ENCODE measurements at places on chromosomes 12 and 14.

DNA sequence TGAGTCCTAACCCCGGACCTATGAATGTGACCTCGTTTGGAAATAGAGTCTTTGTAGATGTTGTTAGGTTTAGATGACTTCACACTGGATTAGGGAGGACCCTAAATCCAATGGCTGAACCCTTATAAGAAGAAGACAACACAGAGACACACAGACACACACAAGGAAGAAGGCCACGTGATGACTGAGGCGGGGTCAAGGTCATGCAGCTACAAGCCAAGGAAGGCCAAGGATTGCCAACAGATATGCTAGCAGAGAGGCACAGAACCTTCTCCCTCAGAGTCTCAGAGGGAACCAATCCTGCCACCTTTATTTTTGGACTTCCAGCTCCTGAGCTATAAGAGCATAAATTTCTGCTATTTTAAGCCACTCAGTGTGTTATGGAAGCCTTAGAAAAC, 31.8 kb downstream of the LTBP2 start:
- no peak for DNase-seq

GRCh38 chr12:4116251-4117111, 157.1 kb upstream of the CCND2 start:
- DNase-seq = peak; percentile 27

DNA sequence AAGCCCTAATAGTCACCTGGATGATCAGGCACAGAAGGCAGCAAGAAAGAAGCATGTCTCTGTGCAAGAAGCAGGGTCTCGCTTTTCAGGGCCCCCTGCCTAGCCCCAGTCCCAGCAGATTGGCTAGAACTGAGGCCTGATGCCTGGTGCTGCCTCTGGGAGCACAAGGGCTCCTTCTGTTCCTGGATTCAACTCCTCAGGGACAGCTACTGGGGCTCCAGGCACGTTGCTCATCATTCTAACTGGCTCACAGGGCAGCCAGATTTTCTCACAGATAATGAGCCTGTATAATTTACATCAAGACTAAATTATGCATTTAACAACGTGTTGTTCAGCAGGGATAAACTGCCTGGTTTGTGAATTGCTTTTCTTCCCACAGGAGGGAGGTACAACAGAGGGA, 106.5 kb upstream of the PLXNC1 start:
- no peak for DNase-seq

GRCh38 chr12:53267306-53267998, 647 bp upstream of the ESPL1 start:
- no peak for DNase-seq

GRCh38 chr12:98319716-98320425, 195.5 kb upstream of the TMPO start:
- no peak for DNase-seq

- DNase-seq = no peak
Measured at GRCh38 chr14:61190341-61190740, 90.8 kb downstream of the TMEM30B start.

GRCh38 chr12:130835011-130835410, 4.0 kb downstream of the STX2 start:
- peak; percentile 50 for DNase-seq

- no peak for DNase-seq
Measured at GRCh38 chr12:107200394-107200793, 107.0 kb upstream of the CRY1 start.

- no peak for DNase-seq
Measured at GRCh38 chr12:94954029-94954685, 49.3 kb downstream of the NDUFA12 start.

- DNase-seq = no peak
Measured at GRCh38 chr12:6643569-6644256, 3.5 kb downstream of the ACRBP start.

DNA sequence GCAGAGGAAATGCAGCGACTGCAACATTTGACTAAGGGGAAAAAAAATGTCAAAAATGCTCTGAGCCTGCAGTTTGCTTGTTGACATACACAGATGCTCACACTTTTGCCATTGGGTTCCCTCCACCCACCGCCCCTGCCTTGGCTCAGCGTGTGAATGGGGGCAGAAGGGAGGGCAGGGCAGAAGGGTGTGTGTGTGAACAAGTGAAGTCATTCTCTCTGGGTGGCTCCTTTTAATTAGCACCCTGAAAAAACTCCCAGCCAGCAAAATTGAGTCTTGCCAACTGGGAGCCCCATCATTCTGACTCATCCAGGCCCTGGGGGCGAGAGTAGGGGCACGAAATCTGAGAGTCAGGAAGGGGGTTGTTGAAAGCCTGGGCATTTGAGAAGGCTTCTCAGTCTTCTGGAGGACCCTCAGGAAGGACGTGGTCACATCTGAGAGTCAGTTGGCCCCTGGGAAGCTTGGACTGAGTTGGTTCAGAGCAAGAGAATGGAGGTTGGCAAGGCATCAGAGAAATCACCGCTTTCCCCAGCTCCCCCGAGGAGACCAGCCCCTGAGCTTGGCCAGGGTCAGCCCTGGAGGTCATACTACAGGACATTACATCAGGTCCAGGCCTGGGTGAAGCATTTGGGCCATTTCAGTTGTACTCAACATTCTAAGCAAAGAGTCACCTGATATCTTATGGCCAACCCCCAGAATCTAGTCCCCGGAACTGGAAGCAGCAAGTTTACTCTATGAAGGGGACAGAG, 22.7 kb upstream of the KRT78 start:
- no peak for DNase-seq

GRCh38 chr14:94388027-94388383, 397 bp downstream of the SERPINA1 start:
- DNase-seq = no peak

DNA sequence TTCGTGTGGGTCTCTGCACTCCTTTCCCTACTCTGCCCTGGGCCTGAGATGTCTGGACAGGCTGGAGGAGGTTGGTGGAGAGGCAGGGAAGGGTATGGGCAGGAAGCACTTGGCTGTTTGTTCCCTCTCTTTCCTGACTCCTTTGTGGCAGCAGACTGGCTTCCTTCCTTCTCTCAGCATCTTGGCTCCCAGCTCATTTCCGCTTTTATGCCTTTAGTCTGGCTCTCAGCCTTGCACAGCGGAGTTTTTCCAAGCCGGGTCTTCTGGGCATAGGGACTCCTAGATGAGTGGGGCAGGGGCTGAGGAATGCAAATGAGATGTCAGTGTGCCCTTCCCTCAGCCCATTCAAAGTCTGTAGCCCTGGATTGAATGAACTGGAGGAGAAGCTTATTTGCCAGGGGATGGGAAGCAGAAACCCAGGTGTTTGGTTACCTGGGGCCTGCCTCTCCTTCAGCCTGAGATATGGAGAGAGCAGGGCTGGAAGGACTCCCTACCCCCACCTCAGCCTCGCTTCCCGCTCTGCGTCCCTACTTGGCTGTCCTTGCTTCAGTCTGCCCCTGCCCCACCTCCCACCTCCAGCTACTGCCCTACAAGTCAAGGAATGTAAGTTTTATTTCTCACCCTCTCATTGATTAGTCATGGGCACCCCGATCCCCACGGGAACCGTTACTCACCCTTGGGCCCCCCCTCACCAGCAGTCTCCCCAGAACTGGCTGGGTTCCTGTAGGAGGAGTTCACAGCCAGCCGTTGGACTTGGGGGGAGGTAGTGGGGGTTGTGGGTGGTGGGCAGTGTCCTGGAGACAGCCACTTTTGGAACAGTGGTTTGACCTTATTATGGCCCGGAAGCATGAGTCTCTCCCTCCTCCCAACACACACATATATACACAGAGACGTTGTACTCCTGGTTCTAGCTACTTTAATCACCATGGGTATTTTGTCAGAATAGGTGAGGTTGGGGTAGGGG, 9.3 kb upstream of the ITGA5 start:
- peak; percentile 67 for DNase-seq

GRCh38 chr12:6534945-6535696, 804 bp downstream of the GAPDH start:
- DNase-seq = peak; percentile 88

DNA sequence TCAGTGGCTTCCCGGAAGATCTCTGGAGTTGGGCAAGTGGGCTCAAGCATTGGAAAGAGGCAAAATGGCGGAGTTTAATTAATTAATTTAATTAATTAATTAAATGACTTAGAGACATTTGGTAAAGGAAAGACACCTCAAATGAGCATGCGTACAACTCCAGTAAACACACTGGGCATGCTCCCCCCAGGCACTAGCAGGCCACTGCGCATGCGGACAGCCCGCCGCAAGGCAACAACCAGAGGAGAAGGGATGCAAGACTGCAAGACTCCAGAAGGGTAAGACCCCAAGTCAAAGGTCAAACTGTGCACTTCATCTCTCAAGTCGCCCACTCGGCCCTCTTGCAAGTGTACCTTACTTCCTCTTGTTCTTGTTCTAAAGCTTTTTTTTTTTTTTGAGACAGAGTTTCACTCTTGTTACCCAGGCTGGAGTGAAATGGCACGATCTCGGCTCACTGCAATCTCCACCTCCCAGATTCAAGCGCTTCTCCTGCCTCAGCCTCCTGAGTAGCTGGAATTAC, 57.8 kb upstream of the PSMC1 start:
- DNase-seq = no peak

GRCh38 chr14:37865719-37866549, 270.5 kb downstream of the TTC6 start:
- DNase-seq = no peak

DNA sequence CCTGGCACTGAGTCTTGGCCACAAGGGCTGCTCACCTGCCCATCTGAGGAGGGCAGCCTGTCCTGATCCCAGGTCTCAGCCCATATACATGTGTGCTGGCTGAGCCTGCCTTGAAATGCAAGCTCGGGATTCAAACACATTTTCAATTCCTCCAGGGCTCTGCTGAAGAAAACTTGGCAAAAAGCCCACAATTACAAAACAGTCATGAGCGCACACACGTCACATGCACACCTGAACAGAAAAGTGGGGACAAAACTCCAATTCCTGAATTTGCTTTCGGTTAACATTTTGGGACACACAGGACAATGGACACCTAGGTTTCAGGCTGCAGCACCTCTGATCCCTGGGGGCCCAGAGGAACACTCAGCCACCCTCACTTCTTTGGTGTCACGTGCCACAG, 113.9 kb downstream of the RBM19 start:
- DNase-seq = no peak

GRCh38 chr12:112961536-112961935, 16.8 kb upstream of the OAS2 start:
- DNase-seq = no peak

GRCh38 chr12:11734580-11735180, 85.2 kb downstream of the ETV6 start:
- no peak for DNase-seq

GRCh38 chr14:51439896-51440295, 199.8 kb downstream of the TMX1 start:
- no peak for DNase-seq

DNA sequence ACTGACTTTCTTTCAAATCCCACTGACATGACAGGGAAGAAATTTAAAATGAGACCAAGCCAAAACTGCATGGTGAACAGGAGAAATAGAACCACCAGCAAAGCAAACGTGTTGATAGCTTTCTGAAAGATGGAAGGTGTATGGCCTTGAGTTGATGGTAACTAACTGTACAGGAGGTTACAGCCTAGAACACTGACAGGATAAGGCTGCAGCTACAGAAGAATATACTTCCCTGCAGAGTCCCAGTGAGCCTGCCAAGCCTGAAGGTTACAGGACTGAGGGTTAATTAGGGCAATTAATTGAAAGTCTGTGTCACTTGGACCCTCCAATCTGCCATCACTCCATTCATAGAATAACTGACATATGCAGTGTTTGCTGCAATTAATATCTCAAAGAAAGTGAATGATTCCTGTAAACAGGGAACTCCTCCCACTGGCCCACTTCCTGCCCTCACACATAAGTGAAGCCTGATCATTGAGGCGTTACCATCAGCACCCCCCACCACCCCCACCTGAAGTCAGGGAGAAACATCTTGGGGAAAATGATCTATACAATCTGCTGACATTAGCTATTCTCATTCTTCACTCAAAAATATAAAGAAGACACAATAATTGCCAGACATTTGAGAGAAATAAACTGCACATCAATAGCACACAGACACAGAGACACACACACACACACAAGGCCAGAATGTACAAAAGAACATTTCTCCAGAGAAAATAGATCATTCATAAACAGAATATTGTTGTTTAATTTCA, 73.4 kb downstream of the GTF2A1 start:
- no peak for DNase-seq

DNA sequence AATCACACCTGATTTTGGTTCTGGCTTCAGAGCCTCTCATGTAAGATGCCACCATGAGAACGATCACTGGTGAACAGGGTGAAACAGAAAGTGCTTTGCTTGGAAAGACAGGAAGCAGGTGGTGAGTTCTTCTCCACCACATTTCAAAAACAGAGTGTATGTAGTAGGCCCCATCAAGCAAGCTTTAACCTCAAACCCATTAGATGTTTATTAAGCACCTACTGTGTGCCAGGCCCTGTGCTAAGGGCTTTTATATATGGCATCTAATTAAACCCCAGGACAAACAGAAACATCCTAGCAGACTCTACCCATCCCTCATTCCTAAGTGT, 47.8 kb upstream of the MED13L start:
- DNase-seq = peak; percentile 13

DNA sequence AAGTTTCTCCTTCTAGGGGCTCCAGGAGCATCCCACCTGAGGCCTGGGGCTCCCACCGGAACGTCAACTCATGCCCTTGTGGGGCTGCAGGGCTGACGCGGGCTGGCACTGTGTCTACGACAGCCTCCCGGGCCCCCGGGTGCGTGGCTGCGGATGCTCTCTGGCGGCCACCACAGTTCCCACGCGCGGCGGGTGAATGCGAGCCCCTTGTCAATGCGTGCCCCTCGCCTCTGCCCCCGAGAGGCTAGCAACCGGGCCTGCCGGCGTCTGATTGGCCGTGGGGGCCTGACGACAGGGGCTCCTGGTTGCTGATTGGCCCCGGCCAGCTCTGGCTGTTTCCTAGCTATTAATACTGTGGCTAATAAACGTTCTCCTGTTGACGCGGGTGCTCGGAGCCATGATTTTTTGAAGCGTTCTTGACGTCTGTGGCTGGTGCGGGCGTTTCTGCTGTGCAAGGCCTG, 1.8 kb upstream of the MEG3 start:
- no peak for DNase-seq

- no peak for DNase-seq
Measured at GRCh38 chr14:68704736-68705720, 87.8 kb downstream of the ZFP36L1 start.

- DNase-seq = no peak
Measured at GRCh38 chr12:54286042-54287030, 5.8 kb downstream of the HNRNPA1 start.

DNA sequence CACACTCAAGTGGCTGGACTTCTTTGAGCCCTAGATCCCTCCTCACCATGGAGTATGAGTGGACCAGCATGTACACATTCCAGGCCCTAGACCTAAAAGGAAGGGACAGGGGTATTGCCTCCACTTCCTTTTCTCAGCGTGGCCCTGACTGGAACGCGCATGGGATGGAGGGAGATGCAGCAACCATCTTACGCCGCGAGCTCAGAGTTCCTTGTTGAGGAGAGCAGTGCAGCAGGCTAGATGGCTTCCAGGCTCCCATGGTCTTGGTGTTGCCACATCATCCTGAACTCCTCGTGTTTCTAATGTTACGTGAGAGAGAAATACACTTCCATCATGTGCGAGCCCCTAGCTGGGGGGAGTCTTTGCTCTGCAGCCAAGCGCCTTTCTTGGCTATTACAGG, 61.8 kb upstream of the DIO3 start:
- DNase-seq = no peak

- no peak for DNase-seq
Measured at GRCh38 chr12:48988030-48988649, 10.0 kb downstream of the WNT1 start.

Measured in GF-D8 (cell line).